ENCODE measurements at places on chromosomes 16 and 17.

DNA sequence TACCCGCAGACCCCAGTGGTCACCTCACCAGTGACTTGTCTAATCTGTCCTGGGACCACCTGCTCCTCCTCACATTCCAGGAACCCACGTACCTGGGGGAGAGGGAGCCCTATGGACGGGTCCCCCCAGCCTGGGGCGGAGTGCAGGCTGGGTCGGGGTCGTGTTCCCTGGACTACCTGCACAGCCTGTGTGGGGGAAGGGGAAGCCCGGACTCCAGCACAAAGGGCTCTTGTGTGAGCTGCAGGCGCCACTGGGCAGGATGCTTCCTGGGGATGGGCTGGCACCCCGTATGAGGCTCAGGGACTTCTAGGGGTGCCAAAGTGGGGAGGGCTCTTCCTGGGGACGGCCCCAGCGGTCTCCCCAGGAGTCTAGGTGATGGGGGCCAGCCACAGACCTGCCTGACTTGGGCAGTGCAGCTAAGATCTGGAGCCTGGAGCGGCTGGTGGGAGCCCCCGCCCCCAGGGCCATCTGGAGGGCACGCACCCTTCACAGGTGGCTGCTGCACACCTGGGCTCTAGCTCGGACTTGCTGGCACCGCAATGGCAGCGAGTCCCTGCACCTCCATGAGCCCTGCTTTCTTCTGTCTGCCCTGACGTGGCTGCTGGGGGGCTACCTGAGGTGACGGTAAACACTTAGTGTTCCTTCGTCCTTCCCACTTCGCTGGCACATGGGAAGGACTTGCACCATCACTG lies 7.5 kb downstream of the VASN start:
- no peak for DNase-seq

DNA sequence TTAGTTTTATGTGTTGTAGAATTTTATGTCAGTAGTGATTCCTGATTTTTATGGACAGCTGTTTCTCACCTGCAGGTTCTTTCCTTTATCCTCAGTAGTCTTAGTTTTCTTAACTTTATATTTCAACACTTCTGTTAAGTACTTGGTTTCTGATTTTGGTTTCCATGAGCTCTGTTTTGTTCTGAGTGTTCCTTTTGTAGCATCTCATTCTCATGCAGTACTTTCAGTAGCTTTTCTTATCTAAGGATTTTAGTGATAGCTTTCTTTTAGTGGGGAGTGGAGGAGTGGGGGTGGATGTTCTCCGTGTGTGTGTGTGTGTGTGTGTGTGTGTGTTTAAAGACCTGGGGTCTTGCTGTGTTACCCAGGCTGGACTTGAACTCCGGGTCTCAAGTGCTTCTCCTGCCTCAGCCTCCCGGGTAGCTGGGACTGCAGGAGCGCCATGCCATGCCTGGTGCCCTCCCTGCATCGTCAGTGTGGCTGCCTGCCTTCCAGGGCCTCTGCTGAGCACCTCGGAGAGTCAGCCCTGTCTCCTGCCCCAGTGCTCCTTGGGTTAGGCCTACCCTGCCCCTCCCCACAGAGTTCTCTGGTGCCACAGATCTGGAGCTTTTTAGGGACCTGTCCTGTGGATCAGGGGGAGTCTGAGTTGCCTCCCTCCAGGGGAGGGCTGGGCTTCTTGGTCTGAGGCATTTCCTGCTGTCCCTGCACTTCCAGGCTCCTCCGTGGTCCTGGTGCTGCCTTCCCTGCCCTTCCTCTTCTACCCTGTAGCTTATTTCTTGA lies 4.3 kb upstream of the ZNF750 start:
- no peak for DNase-seq

- no peak for DNase-seq
These were observed 27.5 kb downstream of the OR1D5 start for GRCh38 chr17:3035968-3036280.

- no peak for DNase-seq
These were observed 14.0 kb downstream of the NAGPA start for GRCh38 chr16:5019775-5020174.

DNA sequence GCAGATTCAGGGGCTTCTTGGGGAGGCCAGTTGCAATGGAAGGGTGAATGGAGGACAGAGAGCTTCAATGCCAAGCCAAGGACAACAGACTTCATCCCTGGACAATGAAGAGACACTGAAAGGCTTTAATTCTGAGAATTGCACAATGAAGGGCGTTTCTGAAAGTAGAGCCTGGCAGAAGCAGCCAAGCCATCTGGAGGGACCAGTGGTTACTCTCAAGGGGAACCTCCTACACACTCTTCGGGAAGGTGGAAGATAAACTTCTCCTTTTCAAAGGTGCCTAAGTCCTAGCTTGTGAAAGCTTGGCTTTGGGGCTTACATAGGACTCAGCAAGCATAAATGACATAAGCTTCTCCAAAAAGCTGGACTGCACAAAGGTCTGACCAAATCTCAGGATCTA lies 6.2 kb upstream of the CES1 start:
- no peak for DNase-seq

- DNase-seq = peak; percentile 69
These were observed 7.5 kb downstream of the SLC16A3 start for GRCh38 chr17:82236142-82236971.

DNA sequence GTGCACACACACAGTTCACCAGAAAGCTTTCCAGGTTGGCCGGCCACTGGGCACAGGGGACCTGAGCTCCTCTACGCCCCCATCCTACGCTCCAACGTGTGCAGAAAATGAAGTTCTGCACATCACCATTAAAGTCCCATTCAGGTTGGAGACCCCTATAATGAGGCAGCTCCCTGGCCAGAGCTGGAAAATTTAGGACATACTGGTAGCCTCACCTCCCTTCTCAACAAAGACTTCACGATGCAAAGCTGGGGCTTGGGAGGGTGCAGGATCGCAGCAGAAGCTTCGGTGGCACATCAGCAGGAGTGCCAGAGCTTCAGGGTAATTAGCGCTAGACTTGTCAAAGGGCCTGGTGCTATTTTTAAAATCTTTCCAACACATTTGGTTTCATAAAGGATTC lies 15.4 kb upstream of the CALB2 start:
- DNase-seq = no peak

GRCh38 chr17:15501793-15502192 lies 34.4 kb upstream of the CDRT4 start:
- no peak for DNase-seq

GRCh38 chr17:8673612-8674011 lies 43.1 kb upstream of the MYH10 start:
- no peak for DNase-seq

GRCh38 chr17:67312265-67312664 lies 54.1 kb downstream of the PSMD12 start:
- DNase-seq = no peak

- DNase-seq = no peak
These were observed 44.0 kb downstream of the AKAP10 start for GRCh38 chr17:19933628-19934027.

Measured in nephron progenitor cell (in vitro differentiated cells).